ENCODE measurements at places on chromosomes 16 and 17.

DNA sequence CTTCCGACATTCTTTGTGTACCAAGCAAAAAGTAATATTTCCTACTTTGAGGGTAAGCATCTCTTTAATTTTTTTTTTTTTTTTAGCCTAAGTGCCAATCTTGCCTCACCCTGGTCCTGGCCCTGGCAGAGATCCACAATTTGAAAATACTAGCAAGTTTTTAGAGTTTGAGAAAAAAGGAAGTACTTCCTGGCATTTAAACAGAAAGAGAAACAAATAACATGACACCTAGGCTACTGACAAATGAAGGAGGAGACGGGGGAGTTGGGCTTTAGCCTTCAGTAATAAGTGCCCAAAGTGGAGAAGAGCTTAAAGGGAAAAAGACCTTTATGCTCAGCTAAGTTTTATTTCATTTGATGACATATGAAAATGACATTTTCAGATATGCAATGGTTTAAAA is 92.8 kb downstream of the HS3ST3A1 start:
- DNase-seq: no peak

- no peak for DNase-seq
Observed at GRCh38 chr16:71843572-71843971, 2.2 kb upstream of the ATXN1L start.

GRCh38 chr16:70418274-70418992 is 20.5 kb downstream of the ST3GAL2 start:
- no peak for DNase-seq

DNA sequence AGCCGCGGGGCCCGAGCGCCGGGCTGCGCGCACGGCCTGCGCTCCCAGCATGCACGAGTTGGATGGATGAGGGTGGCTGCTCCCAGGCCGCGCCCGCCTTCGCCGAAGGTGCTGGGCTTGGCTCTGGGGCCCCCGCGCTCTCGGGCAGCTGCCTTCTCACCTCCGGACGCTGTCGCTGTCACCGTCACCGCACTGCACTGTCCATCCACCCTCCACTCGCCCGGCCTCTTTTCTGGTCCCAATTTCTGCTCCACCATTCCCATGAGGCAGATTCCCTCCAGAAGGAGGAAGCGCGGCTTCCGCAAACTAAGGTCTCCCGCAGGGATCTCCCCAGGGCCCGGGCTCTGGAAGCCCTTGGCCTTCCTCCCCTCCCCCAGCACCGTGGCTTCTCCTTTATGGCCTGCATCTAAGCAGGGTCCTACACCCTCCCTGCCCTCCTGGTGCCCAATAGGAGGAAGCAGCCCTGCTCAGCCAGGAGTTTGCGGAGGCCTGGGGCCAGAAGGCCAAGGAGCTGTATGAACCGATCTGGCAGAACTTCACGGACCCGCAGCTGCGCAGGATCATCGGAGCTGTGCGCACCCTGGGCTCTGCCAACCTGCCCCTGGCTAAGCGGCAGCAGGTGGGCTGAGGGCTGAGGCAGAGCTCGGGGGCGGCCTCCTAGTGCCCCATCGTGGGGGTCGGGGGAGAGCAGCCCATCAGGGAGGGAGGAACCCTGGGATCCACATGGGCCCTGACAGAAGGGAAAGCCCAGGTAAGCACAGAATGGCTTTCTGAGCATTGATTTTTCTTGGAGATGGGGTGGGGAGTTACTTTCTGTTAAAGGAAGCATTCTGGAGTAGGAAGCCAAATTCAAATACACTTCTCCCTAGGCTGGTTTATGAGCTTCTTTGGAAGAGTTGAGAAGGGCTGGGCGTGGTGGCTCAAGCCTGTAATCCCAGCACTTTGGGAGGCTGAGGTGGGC is 899 bp downstream of the ACE start:
- DNase-seq: peak; percentile 28

- DNase-seq: no peak
Observed at GRCh38 chr16:84829168-84829965, 9.6 kb downstream of the CRISPLD2 start.

- DNase-seq: no peak
Observed at GRCh38 chr16:69538808-69539207, 27.0 kb upstream of the NFAT5 start.

GRCh38 chr17:79349506-79350400 is 261.1 kb downstream of the RBFOX3 start:
- no peak for DNase-seq

DNA sequence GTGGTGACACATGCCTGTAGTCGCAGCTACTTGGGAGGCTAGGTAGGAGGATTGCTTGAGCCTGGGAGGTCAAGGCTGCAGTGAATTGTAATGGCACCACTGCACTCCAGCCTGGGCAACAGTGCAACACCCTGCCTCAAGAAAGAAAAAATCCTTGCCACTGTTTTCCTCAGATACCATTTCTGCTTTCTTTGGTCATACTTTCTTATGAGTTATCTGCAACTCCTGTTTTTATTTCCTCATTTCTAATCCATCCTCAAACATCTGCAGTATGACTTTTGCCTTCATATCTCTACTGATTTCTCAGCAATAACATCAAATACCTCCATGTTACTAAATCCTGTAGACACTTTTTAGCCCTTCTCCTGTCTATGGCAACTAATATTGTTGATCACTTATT is 3.1 kb upstream of the AP2B1 start:
- no peak for DNase-seq

GRCh38 chr17:78399693-78400144 is 21.3 kb downstream of the PGS1 start:
- DNase-seq: no peak

DNA sequence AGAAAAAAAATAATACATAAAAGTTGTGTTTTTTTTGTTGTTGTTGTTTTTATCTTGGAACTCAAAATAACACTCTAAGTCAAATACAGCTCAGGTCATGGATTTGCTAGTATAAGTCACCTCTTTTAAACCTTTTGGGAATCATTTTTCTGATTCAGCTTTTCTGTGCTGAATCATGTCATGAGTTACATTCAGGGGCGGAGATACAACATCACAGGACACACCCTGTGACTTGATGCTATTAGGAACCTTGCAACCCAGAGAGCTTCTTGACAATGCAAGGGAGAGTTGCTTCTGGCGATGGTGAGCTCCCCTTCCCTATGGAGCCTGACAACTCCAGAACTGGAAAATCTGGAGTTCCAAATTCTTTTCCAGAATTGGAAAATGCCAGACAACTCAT is 358.3 kb upstream of the C16orf82 start:
- no peak for DNase-seq

DNA sequence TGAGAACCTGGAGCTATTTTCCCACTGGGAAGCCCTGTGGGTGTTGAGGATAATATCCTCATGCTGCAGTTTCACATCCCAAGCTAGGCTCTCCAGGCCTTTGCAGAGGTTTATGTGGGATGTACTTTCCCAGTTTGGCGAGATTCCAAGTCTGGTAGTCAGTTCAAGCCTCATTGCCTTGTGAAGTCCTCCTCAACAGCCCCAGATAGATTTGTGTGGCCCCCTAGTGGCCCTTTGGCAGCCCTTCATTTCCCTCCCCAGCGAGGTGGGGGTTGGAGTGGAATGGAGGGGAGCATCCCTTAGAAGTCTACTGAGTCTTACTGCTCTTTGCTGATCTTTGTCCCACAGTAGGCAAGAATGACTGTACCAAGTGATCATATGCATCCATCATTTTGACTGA is 137.9 kb downstream of the CDH11 start:
- DNase-seq: no peak

DNA sequence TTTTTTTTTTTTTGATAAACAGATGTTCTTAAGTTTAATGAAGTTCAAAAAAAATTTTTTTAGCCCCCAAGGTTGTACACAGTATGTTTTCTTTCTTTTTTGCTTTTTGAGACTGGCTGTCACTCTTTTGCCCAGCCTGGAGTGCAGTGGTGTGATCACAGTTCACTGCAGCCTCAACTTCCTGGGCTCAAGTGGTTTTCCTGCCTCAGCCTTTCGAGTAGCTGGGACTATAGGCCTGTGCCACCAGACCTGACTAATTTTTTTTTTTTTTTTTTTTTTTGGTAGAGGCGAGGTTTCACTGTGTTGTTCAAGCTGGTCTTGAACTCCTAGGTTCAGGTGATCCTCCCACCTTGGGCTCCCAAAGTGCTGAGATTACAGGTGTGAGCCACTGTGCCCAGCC is 12.8 kb downstream of the ITGAE start:
- no peak for DNase-seq

DNA sequence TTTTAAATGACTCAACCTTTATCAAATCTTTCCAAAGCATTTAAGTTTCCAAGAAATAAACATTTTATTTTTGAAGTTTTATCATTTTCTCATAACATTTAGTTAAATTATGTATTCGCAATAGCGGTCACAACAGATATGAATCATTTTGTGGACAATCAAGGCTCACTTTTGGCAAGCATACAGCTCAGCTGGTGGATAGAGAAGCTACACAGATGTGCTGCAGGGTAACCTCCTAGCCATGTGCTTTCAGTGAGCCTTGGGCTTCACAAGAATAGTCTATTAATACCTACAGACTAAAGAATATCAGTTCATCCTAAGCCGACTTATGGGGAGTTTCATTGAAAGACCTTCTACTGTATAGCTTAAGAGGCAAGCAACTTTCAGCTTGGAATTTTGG is 144.8 kb downstream of the MRTFB start:
- no peak for DNase-seq

DNA sequence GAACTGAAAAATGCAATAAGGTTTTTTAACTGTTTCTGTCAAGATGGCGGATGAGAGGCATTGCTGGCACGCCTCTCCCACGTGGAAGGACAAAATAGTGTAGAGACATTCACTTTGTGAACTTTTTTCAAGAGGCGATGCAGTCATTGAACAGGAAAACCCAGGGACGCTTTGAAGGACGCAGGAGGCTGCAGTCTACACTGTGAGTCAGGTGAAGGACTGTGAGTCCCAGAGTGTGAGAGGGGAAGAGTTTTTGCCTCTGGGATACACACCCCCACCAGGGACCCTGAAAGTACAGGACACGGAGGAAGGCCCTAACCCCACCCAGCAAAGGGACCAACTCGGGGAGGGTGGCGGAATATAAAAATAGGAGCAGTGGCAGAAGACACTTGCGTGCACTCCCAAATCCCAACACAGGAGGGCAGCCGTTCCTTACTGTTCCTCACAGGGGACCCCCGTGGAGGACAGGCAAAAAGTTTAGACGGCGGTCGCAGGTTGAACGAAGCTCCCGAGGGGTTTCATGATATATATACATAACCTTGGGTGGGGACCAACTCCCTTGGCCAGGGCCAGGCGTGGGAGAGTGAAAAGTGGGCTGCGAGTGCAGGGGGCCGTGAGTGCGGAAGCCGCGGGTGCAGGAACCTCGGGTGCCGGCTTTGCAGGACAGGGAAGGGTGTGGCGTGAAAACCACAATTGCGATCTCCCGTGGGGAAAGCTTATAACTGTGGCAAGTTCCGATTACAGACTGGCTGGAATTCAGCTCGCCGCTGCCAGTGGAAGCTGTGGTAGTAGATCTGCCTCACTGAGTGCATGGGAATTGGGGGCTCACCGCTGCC is 82.0 kb upstream of the ALOX12 start:
- peak; percentile 16 for DNase-seq

Data from NCI-H1092 (cell line).